ENCODE measurements at places on chromosomes 2 and 18.

DNA sequence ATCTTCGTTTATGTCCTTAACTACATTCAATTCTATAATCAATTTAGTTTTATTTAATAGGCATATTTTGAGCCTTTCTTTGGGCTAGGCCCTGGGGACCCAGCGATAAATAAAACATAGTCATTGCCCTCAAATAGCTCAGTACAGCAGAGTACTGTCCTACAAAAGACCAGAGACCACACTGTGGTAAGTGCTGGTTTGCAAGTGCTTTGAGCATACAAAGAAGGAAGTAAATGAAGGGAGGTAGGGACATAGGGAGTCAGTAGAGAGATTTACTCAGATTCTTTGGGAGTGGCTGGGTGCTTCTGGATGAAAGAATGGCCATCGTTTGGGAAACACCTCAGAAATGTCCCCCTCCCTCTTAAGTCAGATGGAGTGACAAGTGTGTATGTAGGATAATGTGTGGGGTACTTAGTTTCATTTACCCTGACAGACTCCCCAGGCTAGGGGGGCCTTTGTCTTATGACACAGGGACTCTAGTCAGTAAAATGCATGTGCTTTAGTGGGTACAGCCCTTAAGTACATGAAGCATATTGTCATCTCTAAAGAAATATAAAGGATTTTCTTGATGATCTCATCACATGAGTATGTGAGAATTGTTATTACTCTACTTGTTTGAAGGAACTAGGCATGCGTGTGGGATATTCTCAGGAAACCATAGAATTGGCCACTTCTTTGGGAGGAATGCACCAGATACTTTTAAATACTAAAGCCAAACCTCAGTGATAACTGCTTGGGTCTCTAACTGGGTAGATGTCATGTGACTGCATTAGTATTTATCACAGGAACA lies 35.1 kb downstream of the MAPRE2 start:
- DNase-seq: no peak

DNA sequence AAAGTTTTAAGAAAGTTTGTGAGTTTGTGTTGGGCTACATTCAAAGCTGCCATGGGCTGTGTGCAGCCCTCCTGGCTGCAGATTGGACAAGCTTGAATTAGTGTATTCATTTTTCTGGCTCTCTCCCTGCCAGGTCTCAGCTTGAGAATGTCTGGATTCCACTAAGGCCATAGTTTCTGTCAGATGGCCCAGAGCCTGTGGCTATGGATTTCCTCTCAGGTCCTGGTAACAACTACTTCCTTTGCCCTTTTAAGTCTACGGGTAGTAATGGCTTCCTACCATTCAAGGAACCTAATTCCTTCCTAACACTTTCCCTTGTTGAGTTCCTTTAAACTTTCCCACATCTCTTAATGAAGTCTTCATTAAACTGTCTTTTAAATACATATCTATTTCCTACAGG lies 24.3 kb upstream of the PSMD14 start:
- no peak for DNase-seq

DNA sequence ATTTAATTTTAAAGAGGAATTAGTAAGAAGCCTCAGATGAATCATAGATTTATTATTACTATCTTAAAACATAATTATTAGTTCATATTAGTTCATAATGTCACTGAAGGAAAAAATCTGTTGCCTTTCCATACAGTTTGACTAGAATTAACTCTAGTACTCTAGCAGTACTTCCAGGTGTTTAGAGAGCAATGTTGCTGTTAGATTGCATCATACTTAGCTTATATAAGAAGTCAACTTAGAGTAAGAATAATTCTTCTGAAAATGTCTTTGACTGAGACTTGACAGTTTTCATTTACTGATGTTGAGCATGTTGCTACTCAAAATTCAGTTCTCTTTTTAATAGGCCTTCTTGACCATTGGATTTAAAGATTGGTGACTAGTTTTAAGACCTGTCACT lies 4.7 kb downstream of the RAB3GAP1 start:
- DNase-seq: no peak

DNA sequence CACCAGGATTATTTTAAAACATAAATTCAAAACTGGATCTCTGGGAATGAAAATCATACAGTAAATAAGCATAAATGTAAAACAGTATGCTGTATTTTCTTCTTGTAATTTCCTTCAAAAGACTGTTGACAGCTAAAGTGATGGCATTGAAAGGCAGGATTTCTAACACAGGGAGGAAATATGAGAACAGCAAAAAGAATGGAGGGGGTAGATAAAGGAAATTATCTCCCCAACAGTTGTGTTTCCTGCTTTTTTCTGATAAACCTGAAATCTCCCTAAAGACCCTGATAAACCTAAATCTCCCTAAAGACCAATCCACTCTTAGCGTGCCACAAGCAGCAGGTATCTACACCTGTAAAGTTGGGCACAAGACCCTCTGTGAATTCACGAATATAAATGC lies 50.8 kb downstream of the PIAS2 start:
- DNase-seq: no peak

DNA sequence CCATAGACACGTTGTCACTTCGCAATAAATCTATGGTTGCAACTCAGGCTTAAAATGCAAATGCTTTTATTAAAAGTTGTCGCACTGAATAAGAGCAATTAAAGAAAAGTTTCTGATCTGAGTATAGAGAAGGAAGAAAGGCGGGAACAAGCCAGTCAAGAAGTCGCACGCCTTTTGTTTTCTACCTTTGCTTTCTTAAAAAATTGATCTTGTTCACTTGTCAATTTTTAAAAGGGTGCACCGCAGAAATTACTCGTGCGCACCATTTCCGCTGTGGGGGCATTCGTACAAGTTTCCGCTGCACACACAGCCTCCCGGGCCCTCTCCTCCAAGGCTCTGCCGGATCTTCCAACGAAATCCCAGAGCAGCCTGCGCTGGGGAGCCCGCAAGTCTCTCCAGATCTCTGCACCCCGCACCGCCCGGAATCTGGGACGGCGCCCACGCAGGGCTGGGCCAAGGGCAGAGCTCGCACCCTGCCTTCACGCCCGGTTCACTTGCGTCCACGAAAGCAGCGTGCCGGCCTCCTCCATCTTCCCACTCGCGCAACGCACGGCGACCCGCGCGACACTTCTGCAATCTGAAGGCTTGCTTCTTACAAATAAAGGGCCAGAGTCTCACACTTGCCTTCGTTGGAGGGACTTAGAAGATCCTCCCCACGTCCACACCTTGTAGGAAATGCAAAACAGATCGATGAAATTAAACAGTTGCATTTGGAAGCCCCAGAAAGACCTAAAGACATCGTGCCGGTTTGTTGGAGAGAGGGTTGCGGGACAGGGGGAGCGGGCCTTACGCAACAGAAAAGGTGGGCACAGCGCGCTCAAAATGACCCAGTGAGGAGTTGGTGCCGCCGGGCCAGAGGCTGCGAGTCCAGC lies 2.6 kb upstream of the SALL3 start:
- no peak for DNase-seq

Data from omental fat pad (tissue), 4 donors.